ENCODE measurements at places on chromosomes 6 and 20. TPM values are rescaled to one million over a fixed set of nuclear protein-coding genes. Genes with fewer than 3 reads are reported as not detected.

Gene MEI4
- total RNA-seq, result not detected

Gene ANKEF1
- 2.8 TPM for total RNA-seq

Gene RCAN2
- 0.37 TPM for total RNA-seq

Gene MOXD1
- not detected for total RNA-seq

Gene NHLRC1
- total RNA-seq, result 0.10 TPM

Gene MROH8
- total RNA-seq, result 0.54 TPM

Gene HCK
- total RNA-seq, result not detected

Gene TREML2
- total RNA-seq, result 12.1 TPM

Gene CLPSL2
- not detected for total RNA-seq

Gene ANGPT4
- not detected for total RNA-seq

Gene CPXM1
- total RNA-seq, result 2.0 TPM

Gene MTFR2
- 19.2 TPM for total RNA-seq

Gene KCNK16
- not detected for total RNA-seq

Gene RIN2
- total RNA-seq, result not detected

Gene ELOVL4
- 0.33 TPM for total RNA-seq

Gene TRIM15
- 0.79 TPM for total RNA-seq
